ENCODE measurements at places on chromosomes 7 and 10.

DNA sequence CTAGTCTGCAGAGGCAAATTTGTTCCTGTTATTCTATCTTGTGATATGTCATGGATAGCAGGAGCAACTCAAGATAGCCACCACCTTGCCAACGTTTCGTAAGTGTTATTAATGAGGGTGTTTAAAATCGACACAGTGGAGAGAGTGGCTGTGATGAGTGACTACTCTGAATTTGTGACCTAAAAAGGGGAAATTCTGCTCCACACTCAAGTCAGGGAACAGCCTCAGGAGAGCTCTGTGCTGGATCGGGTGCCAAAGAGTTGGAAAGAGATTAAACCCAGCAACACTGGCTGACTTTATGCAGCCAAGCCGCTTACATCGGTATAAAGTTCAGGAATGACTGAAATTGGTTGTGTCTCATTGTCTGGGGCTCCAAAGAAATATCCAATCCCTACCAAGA, 9.5 kb downstream of the TACC2 start:
- no peak for DNase-seq

- DNase-seq: no peak
Observed at GRCh38 chr10:33215635-33216034, 118.8 kb downstream of the NRP1 start.

DNA sequence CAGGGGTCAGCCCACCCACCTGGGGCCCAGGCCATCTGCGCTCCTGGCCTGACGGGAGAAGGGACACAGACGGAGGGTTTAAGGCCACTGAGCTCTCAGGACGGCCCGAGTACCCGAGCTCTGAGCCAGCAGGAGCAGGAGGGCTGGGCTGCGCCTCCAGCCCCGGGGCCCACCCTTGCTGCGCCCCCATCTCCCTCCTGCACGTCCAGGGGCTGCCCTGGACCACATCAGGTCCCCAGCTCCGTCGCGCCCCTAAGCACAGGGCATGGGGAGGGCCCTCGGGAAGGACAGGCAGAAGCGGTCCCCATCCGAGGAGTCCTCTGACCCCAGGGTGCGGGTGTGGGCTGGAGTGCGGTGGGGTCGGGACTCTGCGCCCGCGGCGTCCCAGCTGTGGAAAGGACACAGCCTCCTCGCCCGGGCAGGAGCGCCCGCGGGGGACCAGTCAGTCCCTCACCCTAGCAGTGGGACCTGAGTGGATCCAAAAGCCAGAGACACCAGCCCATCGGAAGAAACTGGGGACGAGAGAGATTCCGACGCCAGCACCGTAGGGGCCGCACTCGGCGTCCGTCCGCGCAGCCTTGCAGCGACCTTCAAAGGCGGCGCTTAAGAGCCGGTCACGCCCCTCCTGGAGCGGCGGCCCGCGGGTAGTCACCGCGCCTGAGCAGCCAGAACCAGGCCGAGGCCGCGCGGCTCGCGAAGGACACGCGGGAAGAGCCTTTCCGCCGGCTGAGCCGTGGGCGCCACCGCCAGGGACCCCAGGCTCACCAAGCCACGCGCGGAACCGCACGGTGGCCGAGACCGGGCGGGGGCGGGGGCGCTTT, 15.9 kb downstream of the CAMK2B start:
- no peak for DNase-seq

- no peak for DNase-seq
Observed at GRCh38 chr7:135490783-135491182, 19.1 kb downstream of the CNOT4 start.

- no peak for DNase-seq
Observed at GRCh38 chr7:146844405-146844804, 727.8 kb downstream of the CNTNAP2 start.

DNA sequence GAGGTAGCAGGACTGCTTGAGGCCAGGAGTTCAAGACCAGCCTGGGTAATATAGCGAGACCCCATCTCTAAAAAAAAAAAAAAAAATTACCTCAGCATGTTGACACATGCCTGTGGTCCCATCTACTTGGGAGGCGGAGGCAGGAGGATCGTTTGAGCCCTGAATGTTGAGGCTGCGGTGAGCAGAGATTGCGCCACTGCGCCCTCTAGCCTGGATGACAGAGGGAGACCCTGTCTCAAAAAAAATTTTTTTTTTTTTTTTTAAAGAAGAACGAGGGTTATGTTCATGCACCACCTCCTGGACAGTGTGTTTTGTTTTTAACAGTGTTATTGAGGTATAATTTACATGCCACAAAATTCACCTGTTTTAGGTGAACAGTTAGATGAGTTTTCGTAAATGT, 51.1 kb upstream of the SEPHS1 start:
- no peak for DNase-seq

DNA sequence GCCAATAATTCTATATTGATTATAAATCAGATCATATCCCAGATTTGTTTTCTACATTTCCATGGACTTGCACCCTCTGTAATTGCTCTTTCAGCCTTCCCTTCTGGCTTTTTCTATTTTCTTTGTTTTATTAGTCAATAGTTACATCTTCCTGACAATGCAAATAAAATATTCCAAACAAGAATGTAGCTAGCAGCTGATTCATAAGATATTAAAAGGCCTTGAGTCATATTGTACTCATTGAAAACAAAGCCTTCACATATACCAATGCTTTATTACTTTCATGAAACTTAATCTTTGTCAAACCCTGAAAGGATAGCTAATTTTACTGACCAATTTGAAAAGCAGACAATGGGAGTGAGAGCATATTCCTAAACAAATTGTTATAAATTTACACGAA, 10.7 kb upstream of the SFMBT2 start:
- DNase-seq: no peak

GRCh38 chr10:3969876-3970666, 185.1 kb upstream of the KLF6 start:
- no peak for DNase-seq

GRCh38 chr7:48875045-48875916, 49.1 kb upstream of the CDC14C start:
- no peak for DNase-seq

DNA sequence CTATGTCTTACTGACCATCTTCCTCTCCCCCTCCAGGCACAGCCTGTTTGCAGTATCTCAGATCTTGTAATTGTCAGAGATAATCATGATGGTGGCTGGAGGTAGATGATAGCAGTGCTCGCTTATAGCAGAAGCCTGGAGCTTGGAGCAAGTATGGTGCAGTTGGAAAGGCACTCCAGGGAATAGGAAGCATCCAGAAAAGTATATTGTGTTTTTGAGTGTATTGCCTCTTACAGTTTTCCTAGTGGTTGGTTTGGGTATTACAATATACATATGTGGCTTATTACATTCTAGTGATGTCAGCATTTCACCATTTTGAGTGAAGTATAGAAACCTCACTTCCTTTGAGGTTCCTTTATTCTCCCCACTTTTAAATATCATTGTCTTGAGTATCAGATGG, 101.5 kb downstream of the STK31 start:
- DNase-seq: no peak

DNA sequence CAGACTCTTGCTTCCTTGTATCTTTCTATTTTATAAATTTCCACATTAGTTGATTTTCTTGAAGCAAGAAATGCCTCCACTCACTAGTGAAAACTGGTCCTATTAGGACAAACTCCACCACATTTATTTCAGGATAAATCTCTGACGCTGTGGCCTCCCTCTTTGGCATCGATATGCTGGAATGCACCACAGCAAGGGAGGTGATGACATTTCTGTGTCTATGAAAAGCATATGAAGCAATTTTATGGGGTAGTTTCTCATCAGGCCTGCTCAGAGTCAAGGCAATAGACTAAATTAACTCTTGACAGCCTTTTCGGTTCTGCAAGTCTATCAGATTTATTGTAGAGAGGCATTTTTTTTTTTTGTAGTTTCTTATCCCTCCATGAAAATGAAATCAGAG, 304.4 kb downstream of the ZEB1 start:
- peak; percentile 50 for DNase-seq

- DNase-seq: no peak
Observed at GRCh38 chr10:32142646-32143045, 86.4 kb upstream of the KIF5B start.

DNA sequence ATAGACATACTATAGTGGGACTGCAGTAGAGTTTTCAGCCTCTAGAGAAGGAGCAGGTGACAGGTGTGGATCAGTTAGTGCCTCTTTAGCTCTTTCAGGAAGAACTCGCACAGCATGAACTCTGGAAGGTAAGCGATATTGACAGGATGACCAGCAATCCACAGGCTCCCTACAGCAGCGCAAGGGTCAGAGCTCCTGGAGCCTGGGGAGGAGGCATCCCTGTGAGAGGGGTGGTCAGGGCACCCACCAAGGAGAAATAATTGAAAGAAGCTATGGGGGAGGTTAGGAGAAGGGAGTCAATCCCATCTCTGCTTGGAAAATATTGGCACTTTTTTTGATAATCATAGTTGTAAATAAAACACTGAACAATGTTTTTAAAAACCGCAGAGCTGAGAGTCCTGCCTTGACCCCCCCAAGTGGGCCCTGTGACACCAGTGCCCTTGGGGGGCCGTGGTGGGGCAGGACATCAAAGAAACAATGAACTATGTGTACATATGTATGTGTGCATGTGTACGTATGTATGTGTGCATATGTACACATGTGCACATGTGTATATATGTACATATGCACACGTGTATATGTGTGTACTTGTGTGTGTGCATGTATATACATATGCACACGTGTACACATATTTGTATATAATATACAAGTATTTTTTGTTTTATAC, 13.8 kb downstream of the AKR1C3 start:
- no peak for DNase-seq

DNA sequence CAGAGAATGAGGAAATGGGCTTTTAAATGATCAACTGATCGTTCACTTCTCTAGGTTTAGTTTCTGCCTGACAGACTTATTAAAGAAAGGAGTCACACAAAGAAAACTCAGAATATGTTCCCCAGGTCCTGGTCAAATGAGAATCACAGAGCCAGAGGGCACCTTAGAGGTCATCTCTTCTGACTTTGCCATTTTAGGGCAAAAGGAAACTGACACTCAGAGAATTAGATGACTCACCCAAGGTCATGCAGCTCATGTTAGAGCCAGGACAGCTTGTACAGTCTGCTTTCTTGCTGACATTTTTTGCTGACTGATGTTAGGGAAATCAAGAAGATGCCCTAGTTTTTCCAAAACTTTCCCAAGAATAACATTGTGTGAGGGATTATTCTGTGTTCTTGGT, 312.7 kb upstream of the SP8 start:
- no peak for DNase-seq

DNA sequence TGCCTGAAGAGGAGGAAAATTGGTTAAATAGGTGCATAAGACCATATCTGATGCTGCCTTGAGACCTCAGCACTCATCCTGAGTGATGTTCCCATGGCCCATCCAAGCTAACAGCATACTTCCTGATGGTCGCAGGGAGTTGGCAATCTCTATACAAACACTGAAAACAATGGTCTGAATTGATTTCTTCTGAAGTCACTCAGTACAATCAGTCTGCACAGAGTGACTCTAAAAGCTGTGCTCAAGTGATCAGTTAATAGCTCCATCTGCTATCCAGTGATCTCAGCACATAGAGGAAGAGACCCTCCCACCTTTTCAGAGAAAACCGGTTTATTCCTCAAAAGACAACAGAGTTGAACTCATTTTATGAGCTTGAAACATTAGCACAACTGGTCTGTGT, 3.9 kb downstream of the PPP1R17 start:
- DNase-seq: no peak

GRCh38 chr10:74922921-74923320, 96.5 kb downstream of the KAT6B start:
- DNase-seq: no peak

- DNase-seq: no peak
Observed at GRCh38 chr7:125316466-125316865, 386.8 kb upstream of the POT1 start.

DNA sequence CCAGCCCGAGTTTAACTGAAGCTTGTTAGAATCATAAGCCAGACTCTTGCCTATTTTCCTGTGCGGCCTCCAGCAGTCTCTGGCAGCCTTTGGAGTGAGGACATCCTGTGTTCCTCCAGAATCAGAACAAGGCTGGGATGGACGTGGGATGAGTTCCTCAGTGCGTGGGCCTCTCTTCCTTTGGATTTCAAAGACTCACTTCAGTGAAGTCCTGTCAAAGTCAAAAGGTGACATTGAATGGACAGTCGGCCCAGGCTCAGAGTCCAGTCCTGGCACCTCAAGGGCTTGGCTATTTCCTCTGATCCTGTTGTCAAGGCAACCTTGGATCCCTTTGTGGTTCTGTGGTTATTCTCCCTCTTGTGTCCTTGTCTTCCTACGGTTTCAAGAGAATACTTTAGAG, 21.4 kb upstream of the SMC3 start:
- no peak for DNase-seq

GRCh38 chr10:12348294-12348869, 965 bp upstream of the CAMK1D start:
- no peak for DNase-seq

GRCh38 chr10:121104476-121105111, 253.4 kb downstream of the WDR11 start:
- no peak for DNase-seq

GRCh38 chr10:79547973-79548372, 12.2 kb downstream of the SFTPA2 start:
- DNase-seq: no peak

GRCh38 chr10:47039562-47039913, 128.3 kb downstream of the PTPN20 start:
- DNase-seq: no peak

GRCh38 chr7:116876664-116877442, 14.5 kb downstream of the CAPZA2 start:
- DNase-seq: no peak

- no peak for DNase-seq
Observed at GRCh38 chr7:117427258-117427701, at the start of gene ASZ1. Gene ASZ1 (minus strand): TSS chr7:117427493. CDS start chr7:117427460, 33 bp downstream.

DNA sequence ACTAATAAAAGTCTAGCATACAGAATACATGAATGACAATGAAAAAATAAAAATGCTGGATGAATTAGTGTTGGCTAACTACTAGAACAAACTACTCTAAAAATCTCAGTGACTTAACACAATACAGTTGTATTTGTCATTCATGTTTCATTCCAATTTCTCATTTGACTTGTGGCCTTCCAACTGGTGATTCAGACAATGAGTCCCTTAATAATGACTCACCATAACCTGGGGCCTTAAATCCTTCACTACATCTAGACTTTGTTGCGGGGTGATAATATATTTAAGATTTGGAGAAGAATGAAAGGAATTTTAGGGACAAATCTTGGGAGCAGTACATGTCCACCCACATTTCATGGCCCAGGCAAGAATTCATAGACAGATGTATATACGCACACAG, 90.5 kb upstream of the POM121L12 start:
- no peak for DNase-seq
